ENCODE measurements at places on chromosomes 12 and 14.

DNA sequence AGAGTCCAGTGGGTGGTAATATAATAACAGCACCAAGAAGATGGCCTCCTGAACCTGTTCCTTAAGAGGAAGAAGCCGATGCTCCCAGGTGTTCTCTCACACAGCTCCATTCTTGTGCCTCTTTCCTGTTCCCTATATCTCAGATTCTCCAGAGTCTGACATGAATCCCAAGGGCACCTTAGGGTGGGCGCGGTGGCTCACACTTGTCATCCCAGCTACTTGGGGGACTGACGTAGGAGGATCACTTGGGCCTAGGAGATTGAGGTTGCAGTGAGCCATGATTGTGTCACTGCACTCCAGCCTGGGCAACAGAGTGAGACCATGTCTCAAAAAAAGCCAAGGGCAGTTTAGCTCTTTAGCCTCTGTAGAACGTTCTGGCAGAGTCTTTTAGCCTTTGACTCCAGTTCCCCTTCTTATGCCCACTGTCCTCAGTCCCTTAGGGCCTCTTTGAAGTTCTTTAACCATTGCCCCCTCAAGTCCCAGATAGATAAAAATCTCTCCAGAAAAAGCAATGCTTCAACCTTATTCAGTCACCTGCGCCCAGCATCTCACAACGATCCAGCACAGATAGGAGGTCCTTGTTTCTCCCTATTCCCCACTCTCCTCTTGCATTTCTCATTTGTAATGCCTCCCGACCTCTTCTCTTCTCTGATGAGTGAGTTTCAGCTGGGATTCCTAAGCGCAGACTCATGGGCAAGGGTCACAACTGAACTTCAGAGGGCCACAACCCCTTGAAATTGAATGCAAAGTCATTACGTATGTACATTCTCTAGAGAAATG, 4.7 kb downstream of the CCDC184 start:
- no peak for DNase-seq

DNA sequence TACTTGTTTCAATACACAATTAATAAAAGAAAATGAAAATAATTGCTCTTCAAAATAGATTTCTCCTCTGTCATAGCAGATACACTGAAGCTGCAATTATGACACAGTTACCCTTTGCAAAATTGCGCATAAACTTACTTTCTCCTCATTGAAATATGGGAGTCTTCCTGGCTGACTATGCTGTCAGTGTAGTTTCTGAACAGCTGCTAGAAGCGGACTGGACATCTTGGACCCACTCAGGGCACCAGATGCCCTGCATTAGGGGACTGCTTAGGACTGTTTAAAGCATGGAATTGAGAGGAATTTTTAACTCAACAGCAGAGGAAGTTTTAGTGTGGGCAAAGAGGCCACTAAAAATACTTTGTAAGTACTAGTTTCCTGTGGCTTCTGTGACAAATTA, 454.9 kb downstream of the ATP23 start:
- DNase-seq = no peak

DNA sequence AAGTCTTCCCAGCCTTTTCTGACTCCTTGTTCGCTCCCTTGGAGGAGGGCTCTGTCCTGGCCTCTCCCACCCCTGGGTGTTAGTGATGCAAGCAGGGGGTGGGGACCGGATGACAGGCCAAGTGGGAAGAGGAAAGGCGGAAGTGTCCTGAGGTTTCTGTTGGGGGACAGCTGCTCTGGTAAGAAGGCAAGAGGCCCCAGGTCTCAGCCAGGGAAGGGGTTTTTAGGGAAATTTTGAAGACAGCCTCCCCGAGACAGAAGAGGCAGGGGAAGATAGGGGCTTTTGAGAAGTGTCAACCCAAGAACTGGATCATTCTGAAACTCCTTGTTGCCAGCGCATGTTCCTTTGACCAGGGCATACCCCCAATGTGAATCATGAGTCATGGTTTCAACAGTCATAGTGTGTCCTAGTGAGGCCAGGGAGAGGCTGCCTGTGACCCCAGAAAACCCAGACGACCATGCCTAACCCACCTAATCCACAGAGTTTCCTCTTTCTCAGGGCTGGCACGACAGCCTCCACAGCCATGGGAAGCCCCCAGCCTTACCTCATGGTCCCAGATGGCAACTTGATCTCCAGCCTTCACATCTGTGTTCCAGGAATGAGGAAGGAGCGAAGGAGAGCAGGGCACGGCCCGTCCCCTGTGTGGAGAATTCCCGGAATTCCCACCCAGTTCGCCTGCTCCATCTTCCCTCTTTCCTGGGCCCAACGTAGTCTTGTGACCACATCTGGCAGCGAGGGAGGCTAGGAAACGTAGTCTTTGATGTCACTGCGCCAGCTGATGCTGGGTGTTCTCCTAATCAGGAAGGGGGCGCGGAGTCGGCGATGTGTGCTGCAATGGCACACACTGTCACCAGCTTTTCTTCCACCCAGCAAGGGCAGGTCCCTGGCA, 4.9 kb upstream of the GPR132 start:
- DNase-seq = no peak

DNA sequence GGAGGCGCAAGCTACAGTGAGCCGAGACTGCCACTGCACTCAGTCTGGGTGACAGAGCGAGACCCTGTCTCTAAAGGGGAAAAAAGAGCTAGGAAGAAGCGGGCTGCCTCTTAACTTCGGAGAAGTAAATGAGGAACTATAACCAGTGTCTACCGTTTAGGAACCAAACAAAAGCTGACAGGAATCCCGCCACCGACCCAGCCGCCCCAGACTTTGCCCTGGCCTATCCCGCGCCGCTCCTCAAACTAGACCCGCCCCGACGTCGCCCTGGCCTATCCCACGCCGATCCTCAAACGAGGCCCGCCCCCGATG, 568 bp upstream of the SIVA1 start:
- no peak for DNase-seq

DNA sequence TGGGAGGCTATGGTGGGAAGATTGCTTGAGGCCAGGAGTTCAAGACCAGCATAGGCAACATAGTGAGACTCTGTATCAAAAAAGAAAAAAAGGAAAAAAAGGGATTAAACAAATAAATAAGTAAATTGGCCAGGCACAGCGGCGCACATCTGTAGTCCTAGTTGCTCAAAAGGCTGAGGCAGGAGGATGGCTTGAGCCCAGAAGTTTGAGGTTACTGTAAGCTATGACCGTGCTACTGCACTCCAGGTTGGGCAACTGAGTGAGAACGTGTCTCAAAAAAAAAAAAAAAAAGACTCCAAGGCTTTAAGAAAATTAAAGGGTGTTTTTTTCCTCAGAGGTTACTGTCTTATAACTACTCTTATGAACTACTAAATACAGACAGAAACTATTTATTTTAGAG, 11.7 kb downstream of the BEST3 start:
- DNase-seq = no peak

All from NCI-H524 treated with DMSO at 0.1 percent for 48 hours (cell line).